ENCODE measurements at places on chromosomes 7 and 10. TPM values are rescaled to one million over a fixed set of nuclear protein-coding genes. Genes with fewer than 3 reads are reported as not detected.

GRCh38 chr10:99433378-99434020 lies 3.1 kb upstream of the GOT1 start:
- DNase-seq = no peak

- no peak for DNase-seq
Observed at GRCh38 chr10:112797197-112797596, 152.8 kb upstream of the TCF7L2 start.

TYW1B gene
- 5.7 TPM for total RNA-seq

- no peak for DNase-seq
Observed at GRCh38 chr7:135936497-135937217, 40.5 kb downstream of the MTPN start.

DNA sequence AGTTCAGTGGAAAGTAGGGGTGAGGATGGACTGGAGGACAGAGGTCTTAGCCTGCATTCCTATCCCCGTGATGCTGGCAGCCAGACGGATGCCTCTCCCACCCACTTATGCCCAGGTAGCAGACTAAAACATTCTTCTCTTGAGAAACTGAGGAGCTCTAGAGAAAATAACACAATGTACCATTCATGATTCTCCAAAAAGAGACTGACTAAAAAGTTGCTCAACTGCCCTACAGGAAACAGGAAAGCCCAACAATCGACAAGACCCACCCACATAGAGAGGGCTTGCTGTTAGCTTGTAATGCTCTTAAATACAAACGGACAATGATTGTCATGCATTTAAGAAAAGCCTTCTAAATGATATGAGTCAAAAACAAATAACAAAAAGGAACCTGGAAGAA lies 33.2 kb upstream of the PDE1C start:
- no peak for DNase-seq

GRCh38 chr10:99630433-99630832 lies 10.2 kb upstream of the SLC25A28 start:
- peak; percentile 76 for DNase-seq

IFIT1B gene
- total RNA-seq = not detected

DNA sequence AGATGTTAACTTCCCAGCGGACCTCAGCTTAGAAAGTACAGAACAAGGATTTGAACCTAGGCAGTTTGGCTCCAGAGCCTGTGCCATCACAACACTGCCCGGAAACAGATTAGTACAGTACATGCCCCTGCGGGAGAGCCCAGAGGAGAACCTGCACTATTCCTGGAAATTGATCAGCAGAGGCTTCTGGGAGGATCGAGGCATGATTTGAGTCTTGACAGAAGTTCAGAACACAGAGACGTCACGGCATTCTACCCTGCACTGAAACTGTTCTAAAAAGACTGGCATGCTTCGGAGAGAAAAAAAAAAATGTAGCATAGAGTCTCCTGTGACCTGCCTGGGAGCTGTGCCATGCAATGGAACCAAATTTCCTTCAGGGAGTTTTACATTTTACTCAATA lies 9.2 kb upstream of the IL6 start:
- DNase-seq = no peak

GRCh38 chr10:48210391-48210790 lies 64.1 kb downstream of the FRMPD2 start:
- no peak for DNase-seq

LIPF gene
- total RNA-seq = 18,610 TPM

- no peak for DNase-seq
Observed at GRCh38 chr7:70582927-70583895, 548.7 kb upstream of the GALNT17 start.

GRCh38 chr7:89837515-89837914 lies 316.8 kb upstream of the STEAP1 start:
- DNase-seq = no peak

GRCh38 chr10:26468700-26469099 lies 30.6 kb downstream of the APBB1IP start:
- peak; percentile 41 for DNase-seq

DNA sequence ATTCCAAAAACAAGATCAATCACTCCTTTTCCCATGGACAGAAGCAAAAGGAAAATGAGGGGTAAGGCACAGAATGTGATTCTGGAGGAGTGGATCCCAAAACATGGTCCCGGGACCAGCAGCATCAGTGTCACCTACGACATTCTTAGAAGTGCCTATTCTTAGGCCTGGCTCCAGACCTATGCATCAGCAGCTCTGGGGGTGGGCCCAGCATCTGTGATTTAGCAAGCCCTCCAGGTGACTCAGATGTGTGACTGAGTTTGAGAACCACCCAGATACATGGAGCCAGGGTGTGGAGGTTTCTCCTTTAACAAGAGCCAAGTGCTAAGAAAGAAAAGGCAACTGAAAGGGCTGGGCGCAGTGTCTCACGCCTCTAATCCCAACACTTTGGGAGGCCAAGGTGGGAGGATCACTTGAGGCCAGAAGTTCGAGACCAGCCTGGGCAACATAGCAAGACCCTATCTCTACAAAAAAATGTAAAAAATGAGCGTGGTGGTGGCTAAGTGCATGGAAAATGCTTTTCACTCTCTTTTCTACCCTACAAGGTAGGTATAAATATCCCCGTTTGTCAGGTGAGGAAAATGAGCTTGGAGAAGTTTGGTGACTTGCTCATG lies 17.1 kb upstream of the ARPC1A start:
- DNase-seq = peak; percentile 57

Measured in stomach (tissue), 19 donors.